ENCODE measurements at places on chromosomes 2 and 18. TPM values are rescaled to one million over a fixed set of nuclear protein-coding genes. Genes with fewer than 3 reads are reported as not detected.

DNA sequence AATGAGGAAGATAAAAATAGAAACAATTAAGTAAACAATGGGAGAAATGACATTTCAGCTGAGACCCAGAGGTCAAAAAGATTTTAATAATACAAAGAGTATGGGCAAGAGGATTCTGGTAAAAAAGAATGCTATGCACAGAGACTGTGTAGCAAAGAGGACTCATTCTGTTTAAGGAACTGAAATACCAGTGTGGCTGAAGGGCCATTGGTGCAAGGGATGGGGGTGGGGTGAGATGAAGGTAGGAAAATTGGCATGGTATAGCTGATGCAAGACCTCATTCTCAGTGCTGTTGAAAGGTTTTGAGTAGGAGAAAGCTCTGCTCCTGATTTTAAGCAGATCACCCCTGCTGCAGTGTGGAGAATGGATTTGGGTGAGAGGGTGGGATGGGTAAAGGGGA is 10.8 kb downstream of the GALNT1 start:
- peaks cover 5% of the 10 kb centered on the region for H3K36me3 ChIP-seq
- DNase-seq, result no peak
- peaks cover 17% of the 10 kb centered on the region for H3K4me1 ChIP-seq
- H3K27ac ChIP-seq, result no peak overlapping the region
- H3K4me3 ChIP-seq, result no peak overlapping the region

GRCh38 chr2:73006969-73007710 is 64.4 kb downstream of the SFXN5 start:
- peaks cover 7% of the 10 kb centered on the region for H3K36me3 ChIP-seq

- H3K27ac ChIP-seq, result no peak overlapping the region
- H3K4me1 ChIP-seq, result peaks cover 3% of the 10 kb centered on the region
- no peaks in the 10 kb centered on the region for H3K36me3 ChIP-seq
- no peak for DNase-seq
These were observed 159.5 kb downstream of the COL6A3 start for GRCh38 chr2:237254369-237254861.

GRCh38 chr2:191385416-191386160 is 140.4 kb downstream of the MYO1B start:
- DNase-seq, result no peak
- H3K27me3 ChIP-seq, result peaks cover 26% of the 10 kb centered on the region
- H3K27ac ChIP-seq, result no peak overlapping the region
- no peaks in the 10 kb centered on the region for H3K4me1 ChIP-seq

GRCh38 chr2:167608487-167608886 is 638.9 kb downstream of the STK39 start:
- no peaks in the 10 kb centered on the region for H3K4me1 ChIP-seq
- DNase-seq, result no peak
- H3K27ac ChIP-seq, result no peak overlapping the region
- H3K27me3 ChIP-seq, result no peaks in the 10 kb centered on the region
- H3K4me3 ChIP-seq, result no peak overlapping the region

DNA sequence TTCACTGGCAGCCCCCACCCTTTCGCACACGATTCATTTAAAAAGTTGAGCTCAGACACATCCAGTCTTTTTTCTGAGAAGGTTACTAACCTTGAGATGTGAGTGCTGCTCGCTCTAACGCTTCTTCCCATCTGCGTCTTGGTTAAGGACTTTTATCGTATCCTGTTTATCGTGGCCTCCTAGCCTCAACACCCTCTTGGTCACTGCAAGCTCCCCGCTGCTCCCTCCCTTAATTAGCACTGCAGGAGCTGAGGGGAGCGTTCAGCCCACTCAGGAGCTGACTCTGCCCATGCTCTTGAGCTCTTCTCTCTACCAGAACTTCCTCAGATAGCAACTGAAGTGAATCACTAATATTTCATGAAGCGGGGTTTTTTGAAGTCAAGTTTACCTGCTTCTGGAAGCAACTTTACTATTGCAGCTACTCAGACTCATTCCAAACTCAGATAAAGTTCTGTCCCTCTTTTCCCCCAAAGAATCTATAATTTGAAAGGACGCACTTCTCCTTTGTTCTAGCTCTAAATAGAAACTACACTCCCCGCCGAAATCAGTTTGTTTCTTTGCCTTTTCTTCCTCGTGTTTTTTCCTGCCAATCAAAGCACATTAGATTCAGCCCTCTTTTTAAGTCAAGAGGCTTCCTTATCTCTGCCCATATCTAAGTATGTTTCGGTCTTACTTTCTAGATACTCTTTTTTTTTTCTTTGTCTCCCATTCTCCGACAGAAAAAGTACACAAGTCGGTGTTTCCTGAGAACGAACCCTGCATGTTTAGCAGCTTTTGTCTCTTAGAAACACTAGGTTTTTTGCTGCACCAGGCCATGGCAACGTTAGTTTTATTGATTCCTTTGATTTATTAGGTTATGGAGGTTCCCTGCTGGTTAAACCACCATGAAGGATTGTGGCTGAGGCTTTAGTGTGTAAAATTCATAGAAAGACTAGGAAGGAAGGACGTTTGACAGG is 9.3 kb upstream of the CD226 start:
- no peaks in the 10 kb centered on the region for H3K27me3 ChIP-seq
- no peak overlapping the region for H3K27ac ChIP-seq
- H3K36me3 ChIP-seq, result no peaks in the 10 kb centered on the region
- DNase-seq, result no peak
- H3K4me1 ChIP-seq, result peaks cover 28% of the 10 kb centered on the region

DNA sequence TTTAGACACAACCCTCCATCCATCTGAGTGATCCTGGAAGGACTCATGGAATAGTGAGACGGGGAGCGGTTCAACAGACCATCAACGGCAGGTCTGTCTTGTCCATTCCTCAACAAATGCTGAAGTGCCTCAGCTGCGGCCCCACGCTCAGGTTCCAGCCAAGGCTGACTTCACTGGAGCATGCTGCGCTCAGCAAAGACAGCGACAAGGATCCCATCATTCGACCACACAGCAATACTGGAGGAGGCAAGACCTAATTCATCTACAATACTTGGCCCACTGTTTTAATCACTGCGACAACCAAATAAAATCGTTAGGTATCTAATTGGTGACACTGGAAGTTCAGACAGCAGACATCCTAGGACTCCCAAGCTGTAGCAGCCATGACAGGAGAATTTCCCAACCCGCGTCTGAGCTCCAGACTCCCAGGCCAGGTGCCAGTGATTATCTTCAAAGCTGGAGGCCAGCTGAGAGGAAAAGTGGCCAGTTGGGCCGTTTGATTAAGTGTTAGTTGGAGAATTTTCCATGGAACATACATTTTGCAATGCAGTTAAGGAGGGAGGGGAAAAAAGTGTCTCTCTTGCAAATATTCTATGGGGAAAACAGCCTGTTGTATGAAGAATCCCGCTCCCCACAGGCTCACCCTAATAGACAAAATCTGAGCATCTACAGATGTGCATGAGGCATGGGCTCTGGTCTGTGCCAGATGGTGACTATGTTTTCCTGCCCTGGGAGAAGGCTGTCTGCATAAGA is 92.5 kb upstream of the SLC35G4 start:
- no peaks in the 10 kb centered on the region for H3K36me3 ChIP-seq
- H3K27ac ChIP-seq, result no peak overlapping the region
- peaks cover 4% of the 10 kb centered on the region for H3K4me1 ChIP-seq
- peaks cover 4% of the 10 kb centered on the region for H3K27me3 ChIP-seq

DNA sequence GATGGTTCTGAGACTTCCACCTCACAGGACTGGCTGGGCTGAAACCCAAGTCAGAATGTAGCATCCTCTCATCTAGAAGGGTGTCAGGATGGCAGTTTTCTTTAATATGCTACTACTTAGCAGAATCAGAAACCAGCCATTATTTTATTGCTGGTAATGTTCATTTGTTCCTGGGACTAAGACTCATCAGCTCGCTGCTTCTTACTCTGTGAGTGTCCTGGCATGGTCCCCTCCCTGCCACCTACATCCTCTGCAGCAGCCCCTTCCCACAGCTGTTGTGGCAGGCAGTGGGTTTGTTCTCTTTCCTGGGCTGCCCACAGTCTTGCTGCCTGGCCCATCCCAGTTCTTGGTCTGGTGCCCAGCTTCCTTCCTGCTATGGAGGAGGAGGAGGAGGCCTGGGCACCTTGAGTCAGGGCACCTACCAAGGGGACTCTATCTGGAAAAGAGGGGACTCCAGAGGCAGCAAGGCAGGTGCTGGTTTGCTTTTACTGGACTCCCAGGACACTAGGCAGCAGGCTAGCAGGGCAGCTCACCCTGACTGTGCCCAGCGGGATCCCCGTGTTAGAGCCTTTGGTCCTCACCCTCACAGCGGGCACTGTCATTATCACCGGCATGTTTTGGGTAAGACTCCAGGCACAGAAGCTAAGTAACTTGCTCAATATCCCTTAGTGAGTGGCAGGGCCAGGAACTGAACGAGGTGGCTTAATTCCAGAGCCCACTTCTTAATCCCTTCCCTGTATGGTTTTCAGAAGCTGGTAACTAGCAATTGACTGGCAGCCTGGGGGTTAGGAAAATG is 62.1 kb downstream of the LRRFIP1 start:
- DNase-seq, result no peak
- H3K36me3 ChIP-seq, result peaks cover 8% of the 10 kb centered on the region
- peak overlapping the region; percentile 88 for H3K4me3 ChIP-seq
- H3K4me1 ChIP-seq, result peaks cover 57% of the 10 kb centered on the region

- no peak for DNase-seq
- H3K27ac ChIP-seq, result no peak overlapping the region
- H3K4me1 ChIP-seq, result no peaks in the 10 kb centered on the region
These were observed 196.9 kb downstream of the C1D start for GRCh38 chr2:67865917-67866316.

GRCh38 chr2:163752267-163752666 is 16.5 kb upstream of the FIGN start:
- no peaks in the 10 kb centered on the region for H3K27me3 ChIP-seq
- H3K36me3 ChIP-seq, result no peaks in the 10 kb centered on the region
- no peak overlapping the region for H3K27ac ChIP-seq
- H3K4me1 ChIP-seq, result no peaks in the 10 kb centered on the region
- DNase-seq, result no peak

DNA sequence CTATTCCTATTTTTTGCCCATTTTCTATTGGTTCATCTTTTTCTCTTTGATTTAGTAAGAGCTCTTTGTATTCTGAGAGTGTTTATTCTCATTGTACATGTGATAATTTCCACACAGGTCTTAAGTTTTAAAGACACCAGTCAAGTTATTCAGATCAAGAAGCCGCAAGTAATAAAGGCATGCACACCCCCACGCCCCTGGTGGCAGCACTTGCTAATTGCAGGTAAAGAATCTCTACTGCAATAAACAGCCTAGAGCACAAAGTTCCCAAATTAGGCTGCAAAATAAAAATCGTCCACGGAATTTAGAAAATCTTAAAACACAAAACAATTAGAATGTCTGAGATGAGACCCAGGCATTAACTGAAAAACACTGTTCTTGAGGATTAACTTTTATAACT is 45.2 kb downstream of the ST3GAL5 start:
- no peak overlapping the region for H3K4me3 ChIP-seq
- peaks cover 7% of the 10 kb centered on the region for H3K36me3 ChIP-seq
- no peaks in the 10 kb centered on the region for H3K27me3 ChIP-seq

DNA sequence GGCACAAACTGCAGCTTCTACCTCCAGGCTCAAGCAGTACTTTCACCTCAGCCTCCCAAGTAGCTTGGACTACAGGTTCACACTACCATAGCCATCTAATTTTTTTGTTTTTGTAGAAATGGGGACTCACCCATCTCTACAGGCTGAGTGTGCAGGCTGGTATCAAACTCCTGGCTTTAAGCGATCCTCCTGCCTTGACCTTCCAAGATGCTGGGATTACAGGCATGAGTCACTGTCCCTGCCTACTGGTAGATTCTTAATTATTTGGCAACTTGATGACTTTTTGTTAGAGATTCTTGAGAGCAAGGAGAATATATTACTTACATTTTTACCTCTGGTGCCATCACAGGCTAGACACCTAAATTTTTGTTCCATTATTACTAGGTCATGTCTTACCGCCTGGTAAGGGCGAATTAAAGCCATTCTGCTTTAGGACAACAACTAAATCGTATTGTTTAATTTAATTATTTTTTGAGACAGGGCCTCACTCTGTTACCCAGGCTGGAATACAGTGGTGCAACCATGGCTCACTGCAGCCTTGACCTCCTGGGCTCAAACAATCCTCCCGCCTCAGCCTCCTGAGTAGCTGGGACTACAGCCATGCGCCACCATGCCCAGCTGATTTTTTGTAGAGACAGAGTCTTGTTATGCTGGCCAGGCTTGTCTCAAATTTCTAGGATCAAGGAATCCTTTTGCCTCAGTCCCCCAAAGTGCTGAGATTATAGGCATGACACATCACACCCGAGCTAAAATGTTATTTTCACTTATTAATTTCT is 15.7 kb downstream of the DYNC1I2 start:
- H3K4me3 ChIP-seq, result no peak overlapping the region
- peaks cover 11% of the 10 kb centered on the region for H3K4me1 ChIP-seq
- no peaks in the 10 kb centered on the region for H3K27me3 ChIP-seq
- H3K36me3 ChIP-seq, result no peaks in the 10 kb centered on the region

DNA sequence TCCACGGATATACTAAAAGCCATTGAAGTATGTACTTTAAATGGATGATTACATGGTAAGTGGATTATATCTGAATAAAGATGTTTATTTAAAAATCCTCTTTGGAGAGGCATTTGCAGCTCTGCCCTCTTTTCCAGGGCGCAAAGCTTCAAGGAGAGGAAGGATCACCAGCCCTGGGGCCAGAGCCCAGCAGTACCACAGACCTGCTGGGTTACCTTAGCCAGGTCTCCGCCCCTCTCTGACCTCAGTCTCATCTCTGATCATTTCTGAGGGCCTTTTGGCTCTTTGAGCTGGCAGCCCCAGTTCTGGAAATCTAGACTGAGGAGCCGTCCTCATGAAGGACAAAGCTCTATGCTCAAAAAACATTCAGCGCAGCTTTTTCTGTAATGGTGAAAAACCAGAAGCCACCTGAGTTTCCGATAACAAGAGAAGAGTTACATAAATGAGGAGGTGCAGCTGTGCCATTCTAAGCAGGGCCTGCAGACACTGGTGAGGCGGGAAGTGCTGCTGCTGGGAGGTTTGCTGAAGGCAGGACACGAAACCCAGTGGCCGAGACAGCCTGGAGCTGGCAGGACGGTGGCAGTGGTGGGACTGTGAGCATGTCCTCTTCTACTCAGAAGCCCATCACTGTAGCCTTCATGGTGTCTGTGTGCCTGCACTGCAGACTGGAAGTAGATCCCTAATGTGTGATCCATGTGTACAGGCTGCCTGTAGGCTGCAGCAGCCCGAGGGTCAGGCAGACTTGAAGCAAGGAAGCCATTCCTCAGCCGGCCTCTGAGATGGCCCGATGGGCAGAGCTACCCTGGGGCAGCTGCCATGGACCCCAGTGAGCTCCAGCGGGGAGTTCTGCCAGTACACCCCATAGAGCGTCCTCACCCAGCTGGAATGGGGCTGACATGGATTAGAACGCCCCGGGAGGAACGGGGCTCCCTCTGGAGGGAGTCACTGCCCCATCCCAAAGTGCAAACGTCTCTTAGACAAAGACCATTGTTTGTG is 27.7 kb downstream of the ADRA2B start:
- H3K4me1 ChIP-seq, result peaks cover 6% of the 10 kb centered on the region
- DNase-seq, result no peak
- H3K27me3 ChIP-seq, result peaks cover 14% of the 10 kb centered on the region
- H3K36me3 ChIP-seq, result peaks cover 4% of the 10 kb centered on the region
- H3K27ac ChIP-seq, result no peak overlapping the region

CAPN14 gene
- 0.65 TPM for total RNA-seq

TRABD2A gene
- 60.5 TPM for total RNA-seq

GCKR gene
- total RNA-seq, result not detected

ANKRD36 gene
- 65.5 TPM for total RNA-seq
